ENCODE measurements at places on chromosomes 5 and 9.

DNA sequence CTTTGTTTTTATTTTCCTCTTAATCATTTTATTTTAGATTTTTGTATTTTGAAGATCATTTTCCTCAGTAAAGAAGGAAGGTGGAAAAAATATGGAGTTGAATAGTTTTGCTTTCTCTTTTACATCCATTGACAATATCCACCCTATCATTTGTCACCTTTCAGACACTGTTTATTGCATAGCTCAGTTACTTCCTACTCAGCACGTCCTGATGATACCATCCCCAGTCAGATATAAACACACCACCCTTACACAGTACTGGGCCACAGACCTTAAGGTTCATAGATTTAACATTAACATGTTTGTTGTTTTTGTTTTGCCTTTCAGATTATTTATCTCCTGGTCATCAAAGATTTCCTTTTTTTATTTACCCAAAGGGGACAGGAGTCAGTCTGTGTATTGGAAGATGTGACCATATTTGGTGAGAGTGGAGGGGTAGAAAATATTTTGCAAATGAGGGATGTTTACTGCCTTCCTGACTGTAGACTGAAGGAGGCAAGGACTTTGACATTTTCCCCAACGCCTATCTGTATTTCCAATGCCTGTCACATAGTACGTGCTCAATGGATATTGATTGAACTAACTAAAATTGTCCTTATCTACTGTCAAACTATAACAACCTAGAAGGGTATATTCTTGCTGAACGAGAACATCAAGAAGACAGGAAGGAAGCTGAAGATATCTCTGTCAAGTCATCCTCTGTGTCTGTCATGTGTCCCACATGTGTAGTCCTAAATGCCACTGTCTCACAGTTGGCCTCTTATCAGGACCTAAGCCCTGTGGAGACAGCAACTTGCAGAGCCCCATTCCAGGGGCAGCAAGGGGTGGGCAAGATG lies 15.6 kb downstream of the STX17 start:
- no peak for DNase-seq

DNA sequence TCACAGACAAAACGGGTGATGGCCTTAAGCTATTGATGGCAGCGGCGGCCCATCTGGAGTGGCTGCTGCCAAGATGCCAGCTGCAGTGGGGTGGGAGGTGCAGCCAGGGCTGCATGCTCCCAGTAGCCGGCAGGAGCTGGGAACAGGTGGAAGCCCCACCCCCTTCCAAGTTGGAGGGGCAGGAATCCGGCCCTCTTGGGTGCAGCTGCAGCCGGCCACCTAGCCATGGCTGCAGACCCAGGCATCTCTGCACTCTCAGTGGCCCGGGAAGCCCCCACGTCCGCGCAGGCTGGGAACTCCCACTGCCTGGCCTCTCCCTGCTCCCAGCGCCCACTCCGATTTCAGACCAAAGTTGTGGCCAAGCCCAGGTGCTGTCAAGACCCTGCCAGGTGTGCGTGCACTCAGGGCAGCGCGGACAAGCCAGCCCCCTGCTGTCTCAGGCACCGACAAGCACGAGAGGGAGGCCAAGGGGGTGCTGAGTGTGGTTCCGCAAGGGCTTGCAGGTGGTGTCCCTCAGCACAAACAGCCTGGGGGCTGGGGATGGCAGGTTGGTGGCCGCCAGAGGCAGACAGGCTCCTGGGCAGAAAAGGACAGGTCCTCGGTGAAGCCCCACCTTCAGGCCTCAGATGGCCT lies 115.1 kb upstream of the TSLP start:
- no peak for DNase-seq

DNA sequence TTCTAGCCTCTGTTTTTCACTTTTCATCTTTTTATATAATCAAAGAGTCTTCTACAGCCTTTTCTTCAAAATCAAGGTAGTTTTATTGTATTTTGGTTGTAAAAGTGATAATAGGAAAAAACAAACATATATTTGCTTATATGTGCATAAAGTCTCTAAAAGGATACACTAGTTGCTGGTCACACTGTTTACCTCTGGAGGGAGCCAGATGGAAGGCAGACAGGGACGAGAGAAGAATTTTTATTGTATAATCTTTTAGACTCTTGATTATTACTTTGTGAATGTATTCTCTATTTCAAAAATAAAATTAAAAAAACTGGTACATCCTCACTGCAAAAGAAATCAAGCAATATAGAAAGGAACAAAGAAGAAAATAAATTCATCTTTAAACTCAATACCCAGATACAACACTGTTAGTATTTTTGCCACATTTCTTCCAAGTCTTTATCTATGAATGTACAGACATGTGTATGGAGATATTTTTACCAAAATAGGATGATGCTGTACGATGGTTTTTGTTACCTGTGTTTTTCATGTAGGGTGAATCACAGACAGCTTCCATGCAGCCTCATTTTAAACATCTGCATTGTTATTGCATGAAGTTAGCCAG lies 6.1 kb upstream of the RNF183 start:
- peak; percentile 32 for DNase-seq

DNA sequence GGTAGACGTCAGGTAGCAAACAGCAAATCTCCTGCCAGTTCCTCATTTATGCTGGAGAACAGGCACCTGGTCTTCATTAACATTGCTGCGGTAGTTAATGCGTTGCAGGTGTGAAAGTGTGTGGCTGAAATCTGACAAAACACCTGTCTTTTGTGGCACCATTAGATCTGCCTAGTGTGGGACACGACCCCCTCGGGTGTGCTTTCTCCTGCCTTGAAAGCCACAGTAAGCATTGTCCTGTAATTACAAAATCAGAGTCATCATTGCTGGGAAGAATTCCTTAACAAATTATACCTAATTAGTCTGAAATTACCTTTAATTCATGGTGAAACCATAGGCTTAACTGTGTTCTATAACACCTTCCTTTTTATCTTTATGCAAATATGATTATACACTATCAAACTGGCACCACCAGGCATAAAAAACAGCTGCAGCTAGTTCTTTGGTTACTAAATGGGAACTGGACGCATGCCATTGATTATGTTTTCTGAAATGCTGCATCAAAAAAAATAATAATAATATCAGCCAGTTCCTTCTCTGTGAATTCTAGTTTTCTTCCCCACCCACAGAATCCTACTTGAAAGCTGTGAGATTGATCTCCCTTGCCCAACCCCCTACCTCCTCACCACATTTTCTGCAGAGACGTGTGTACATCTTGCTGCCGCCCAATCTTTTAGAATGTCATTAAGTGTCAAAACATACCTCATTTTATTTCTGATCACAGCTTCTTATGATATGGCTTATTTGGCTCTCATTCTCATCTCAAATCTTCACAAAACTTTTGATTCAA lies 374.0 kb downstream of the NFIB start:
- no peak for DNase-seq

DNA sequence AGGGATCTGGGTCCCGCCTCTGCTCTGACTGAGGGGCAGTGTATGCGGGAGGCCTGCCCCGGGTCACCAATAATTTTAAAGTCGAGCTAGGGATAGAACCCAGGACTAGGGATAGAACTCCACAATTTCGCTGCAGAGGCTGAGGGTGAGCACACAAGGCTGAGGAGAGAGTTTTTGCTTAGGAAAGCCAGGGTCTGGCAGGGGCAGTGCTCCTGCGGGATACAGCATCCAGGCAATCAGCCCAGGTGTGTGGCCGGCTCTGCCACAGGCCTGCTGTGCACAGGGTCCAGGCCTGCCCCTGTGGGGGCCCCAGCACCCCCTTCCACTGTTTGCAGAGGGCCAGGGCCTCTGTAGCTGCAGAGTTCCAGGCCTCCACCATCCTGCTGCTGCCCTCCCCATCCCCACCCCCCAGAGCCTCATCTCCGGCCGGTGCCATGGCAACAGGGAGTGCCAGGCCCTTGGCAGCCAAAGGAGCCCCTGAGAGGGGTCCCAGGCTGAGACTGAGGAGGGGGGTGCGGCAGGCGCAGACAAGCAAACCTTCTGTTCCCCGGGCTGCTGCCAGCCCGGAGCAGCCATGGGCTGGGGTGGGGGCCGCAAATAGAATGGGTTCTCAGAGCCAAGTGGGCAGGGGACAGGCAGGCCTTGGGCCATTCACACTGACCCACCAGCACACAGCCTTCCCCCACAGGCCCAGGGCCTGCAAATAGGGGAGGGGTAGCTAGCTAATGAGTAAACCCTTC lies 8.6 kb downstream of the PDGFRB start:
- DNase-seq, result no peak

- DNase-seq, result no peak
Measured at GRCh38 chr9:119365291-119366027, 3.8 kb downstream of the BRINP1 start.

All from activated CD4-positive, alpha-beta memory T cell treated with anti-CD3 and anti-CD28 coated beads for 36 hours (primary cell).